A549 (cell line): ENCODE measurements at places on chromosomes 11 and 22. TPM values are rescaled to one million over a fixed set of nuclear protein-coding genes. Genes with fewer than 3 reads are reported as not detected.

Gene PNPLA3
- polyA plus RNA-seq: 1.00 to 1.8 TPM (median 1.3 TPM) in 3 replicates

Gene SLC5A12
- not detected in 3 replicates for polyA plus RNA-seq

Gene TRPM5
- not detected in 3 replicates for polyA plus RNA-seq

DNA sequence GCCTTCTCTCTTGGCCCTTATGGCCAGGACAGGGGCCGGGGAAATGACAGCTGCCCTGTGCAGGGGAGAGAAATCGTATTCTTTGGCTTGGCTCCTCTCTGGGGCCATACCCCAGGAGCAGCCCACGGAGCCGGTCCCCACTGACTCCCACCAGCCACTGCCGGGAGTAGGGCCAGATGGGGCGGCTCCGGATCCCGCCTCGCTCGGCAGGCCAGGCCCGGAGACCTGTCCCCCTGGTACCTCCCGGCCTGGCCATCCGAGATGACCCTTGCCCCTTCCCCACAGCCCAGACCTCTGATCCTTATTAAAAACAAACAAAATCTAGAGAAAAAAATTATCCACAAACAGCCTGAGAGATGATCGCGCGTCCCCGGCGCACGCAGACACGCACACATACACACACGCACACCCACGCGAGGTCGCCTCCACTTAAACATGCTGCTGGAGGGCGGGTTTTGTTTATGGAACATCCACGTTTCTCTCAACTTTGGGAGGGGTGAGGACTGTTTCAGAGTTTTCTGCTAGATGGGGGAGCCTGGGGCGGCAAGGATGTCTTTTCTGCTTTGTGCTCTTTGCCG lies 59.1 kb downstream of the IGLL1 start:
- peak; percentile 15 for DNase-seq

Gene OSBP2
- 2.7 to 4.7 TPM (median 3.9 TPM) in 3 replicates for polyA plus RNA-seq

Gene RIC8A
- 101 to 111 TPM (median 108 TPM) in 3 replicates for polyA plus RNA-seq

Gene YPEL4
- 0.04 to 0.06 TPM in 2 of 3 replicates, not detected in the other for polyA plus RNA-seq

DNA sequence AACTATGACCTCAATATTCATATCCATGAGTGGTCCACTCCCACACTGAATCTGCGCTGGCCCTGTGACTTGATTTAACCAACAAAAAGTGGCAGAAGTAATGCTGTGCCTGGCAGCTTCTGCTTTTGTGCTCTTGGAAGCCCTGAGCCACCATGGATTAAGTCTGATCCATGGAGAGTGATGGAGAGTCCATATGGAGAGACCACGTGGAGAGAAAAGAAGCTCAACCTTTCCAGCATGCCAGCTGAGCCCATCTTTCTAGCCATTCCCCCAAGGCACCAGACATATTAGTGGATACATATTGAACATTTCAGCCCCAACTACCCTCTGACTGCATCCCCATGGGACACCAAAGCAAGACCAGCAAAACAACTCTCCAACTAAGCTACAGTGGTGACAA lies 16.0 kb downstream of the LRRC55 start:
- no peak for DNase-seq

Gene NDUFV1
- 163 to 176 TPM (median 164 TPM) in 3 replicates for polyA plus RNA-seq

Gene PGA5
- polyA plus RNA-seq: not detected in 3 replicates

DNA sequence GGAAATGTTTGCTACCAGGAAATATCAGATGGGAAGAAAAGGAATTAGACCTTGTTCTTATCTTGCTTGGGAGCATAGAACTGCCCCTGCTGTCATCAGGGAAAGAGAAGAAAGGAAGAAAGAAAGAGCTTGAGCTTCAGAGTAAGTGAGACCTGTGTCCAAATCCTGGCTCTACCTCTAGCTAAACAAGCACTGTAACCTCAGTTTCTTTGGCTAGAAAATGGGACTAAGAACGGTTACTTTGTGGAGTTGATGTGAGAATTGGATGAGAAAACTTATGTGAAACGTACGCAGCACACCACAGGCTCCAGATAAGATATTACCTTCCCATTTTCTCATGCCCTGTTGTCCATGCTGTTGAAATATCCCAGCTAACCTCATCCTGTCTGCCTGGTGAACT lies 57.1 kb upstream of the CREB3L1 start:
- no peak for DNase-seq

Gene SBF2
- 11.1 to 12.5 TPM (median 11.9 TPM) in 3 replicates for polyA plus RNA-seq

Gene MS4A6E
- polyA plus RNA-seq: not detected in 3 replicates

- DNase-seq: no peak
Measured at GRCh38 chr11:134355656-134356055, 23.9 kb downstream of the GLB1L2 start.

DNA sequence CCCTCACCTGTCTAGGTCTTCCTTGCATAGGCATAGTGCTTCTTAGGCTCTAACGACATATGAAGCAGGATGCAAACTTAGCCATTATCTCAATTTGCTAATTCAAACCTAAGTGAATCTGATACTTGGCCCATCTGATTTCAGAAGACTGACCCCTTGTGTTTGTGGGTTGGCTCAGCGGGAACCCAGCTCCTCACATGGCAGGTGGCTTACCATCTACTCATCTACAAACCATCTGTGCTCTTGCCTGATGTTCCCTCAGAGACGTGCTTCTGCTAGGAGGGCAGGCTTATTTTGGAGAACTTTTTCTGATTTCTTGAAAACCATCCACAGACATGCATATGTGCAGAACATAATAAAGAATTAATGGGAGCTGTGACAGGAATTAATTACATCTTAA lies 15.2 kb downstream of the ELMOD1 start:
- no peak for DNase-seq

DNA sequence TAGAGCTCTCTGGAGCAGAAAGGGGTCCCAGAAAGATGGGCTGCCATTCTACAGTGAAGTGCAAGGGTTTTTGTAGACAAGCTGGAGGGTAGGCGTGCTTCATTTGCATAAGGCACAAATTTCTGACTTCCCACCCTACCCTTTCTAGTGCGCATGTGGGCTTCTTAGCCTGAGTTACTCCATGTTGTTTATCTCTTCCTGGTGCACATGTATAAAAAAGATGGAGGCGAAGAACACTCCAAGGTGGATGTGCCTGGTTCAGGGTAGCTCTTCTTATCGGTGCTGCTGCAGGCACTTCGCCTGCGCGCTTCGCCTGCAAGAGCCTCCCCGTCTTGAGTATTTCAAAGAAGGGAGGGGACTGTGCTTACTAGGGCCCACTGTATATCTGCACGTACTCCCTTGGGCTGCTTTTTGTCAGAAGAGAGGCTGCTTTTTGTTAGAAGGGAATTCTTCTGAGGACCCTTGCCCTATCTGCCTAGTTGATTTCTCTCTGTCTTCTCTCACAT lies 1047.3 kb upstream of the CNTN5 start:
- no peak for DNase-seq

DNA sequence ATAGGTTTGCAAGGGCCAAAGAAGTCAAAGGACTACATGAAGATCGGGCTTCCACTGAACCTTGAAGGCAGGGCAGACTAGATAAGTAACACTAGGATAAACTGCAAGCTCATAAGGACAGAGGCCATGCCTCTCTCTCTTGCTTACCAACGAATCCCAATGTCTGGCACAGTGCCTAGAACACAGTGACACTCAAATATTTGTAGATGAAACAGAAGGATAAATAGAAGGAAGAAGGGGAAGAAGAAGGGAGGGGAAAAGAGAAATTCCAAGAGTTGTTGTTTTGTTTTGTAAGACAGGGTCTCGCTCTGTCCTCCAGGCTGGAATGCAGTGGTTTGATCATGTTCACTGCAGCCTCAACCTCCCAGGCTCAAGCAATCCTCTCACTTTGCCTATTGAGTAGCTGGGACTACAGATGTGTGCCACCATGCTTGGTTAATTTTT lies 26.9 kb downstream of the SIK3 start:
- no peak for DNase-seq

DNA sequence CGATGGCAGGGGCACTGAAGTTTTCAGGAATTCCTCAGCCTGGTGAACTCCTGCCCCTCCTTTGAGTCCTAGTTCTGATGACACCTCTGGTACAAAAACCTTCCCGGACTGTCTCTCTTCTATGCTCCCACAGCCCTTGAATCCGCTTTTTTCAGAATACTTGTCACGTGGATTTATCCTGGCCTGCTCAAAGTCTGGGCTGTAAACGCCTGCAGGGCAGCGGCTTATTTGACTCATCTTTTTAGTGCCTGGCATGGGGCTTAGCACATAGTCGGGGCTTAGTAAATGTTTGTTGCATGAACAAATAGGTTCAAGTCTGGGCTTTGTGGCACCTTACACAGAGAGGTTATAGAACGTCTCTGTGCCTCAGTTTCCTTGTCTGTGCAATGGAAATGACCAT lies 13.4 kb upstream of the KCNJ11 start:
- no peak for DNase-seq

Gene THAP12
- polyA plus RNA-seq: 34.6 to 40.0 TPM (median 36.8 TPM) in 3 replicates

- peak; percentile 93 for DNase-seq
Measured at GRCh38 chr11:69293819-69294505, at the start of gene MYEOV. Gene MYEOV (plus strand): TSS chr11:69294155. CDS start chr11:69295355, 1,200 bp downstream.

DNA sequence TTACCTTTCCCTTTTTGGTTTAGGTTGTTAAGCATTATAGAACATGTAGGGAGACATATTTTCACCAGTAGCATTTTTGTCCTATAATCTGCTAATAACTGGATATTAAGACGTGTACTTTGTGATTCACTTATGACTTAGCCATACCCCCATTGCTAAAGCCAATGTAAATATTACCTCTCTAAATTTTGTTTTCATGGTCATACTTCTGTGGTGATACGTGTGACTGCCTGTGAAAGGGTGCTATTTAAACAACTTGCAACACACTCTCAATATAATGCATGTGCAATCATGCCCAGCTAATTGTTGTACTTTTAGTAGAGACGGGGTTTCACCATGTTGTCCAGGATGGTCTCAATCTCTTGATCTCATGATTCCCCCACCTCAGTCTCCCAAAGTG lies 36.2 kb upstream of the PAK1 start:
- DNase-seq: no peak

Gene PIM3
- polyA plus RNA-seq: 10.3 to 11.3 TPM (median 11.2 TPM) in 3 replicates

GRCh38 chr11:79564288-79564925 lies 123.6 kb upstream of the TENM4 start:
- DNase-seq: no peak

Gene MED15
- polyA plus RNA-seq: 29.7 to 32.6 TPM (median 30.5 TPM) in 3 replicates

DNA sequence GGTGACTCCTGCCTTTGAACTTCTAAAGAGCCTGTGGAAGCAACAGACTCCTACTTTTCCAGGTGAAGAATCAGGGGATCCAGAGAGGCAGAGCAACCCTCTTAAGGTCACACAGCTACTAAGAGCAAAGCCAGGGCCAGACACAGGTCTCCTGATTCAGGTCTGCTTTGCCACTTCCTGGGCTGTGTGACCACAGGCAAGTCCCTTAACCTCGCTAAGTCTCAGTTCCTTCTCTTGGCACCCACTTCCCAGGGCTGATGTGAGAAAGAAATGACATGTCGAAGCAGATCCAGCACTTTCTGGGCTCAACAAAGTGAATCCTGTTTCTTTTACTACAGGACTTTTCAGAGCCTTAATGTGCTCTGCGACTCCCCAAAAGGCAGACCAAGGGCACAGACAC lies 30.2 kb downstream of the UQCR10 start:
- no peak for DNase-seq

DNA sequence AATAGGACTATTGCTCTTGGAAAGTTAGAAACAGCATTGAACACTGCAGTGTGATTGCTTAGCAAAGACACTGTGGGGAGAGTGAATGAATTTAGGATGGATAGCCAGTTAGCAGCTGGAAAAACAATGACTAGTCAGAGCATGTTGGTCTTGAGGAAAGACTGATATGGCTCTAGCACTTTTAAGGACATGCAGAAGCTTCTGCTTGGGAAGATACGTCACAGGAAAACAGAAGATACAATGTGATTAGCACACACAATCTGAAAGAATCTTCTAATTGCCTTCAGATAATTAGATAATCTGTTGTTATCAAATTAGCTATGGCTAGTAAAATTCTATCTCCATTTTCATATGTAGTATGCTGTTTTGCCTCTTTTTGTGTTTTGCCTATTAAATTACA lies 530.7 kb upstream of the CHORDC1 start:
- no peak for DNase-seq

Gene SLC35F2
- polyA plus RNA-seq: 32.4 to 33.6 TPM (median 32.8 TPM) in 3 replicates

- no peak for DNase-seq
Measured at GRCh38 chr11:19561011-19561410, 151.6 kb upstream of the NAV2 start.
